Mucosa of gallbladder (tissue), 1 donor: ENCODE measurements at places on chromosomes 5 and 9.

DNA sequence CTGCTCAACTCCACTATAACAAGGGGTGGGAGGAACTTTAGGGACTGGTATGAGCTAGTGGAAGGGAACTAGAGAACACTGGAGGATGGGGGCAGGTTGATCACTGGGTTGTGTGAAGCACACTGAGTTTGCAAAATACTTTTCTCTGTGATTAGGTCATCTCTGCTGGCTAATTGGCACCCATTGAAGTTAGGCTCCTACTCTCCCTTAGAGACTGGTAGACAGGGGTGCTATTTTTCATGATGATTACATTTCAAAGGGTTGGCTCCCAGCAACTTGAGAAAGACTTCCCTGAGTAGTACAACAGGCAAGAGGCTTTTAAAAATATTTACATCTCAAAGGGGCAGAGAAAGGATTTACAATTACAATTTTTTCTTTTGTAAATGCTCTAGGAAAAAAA lies 50.4 kb upstream of the MTAP start:
- no peak for DNase-seq

DNA sequence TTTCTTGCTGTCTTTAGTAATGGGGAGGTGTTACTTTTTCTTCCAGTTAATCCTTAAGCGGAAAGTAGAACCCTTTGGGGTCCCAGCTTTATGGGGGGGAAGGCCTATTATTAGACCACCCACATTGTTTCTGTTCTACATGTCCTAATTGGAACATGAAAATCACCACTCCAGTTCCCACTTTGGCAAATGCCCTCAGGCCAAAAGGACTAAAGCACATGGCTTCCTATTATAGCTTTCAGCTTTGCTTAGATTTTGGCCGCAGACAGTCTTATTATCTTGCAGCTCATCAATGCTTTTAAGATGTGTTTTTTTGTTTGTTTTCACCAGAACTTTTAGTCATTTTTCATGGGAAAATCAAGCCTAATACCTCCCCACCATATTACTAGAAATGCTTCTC lies 296.8 kb upstream of the ANKH start:
- no peak for DNase-seq

- DNase-seq: no peak
Observed at GRCh38 chr5:146475906-146476305, 28.8 kb downstream of the TCERG1 start.

GRCh38 chr9:79813258-79813638 lies 241.5 kb downstream of the TLE4 start:
- DNase-seq: no peak
